ENCODE measurements at places on chromosomes 2 and 18.

DNA sequence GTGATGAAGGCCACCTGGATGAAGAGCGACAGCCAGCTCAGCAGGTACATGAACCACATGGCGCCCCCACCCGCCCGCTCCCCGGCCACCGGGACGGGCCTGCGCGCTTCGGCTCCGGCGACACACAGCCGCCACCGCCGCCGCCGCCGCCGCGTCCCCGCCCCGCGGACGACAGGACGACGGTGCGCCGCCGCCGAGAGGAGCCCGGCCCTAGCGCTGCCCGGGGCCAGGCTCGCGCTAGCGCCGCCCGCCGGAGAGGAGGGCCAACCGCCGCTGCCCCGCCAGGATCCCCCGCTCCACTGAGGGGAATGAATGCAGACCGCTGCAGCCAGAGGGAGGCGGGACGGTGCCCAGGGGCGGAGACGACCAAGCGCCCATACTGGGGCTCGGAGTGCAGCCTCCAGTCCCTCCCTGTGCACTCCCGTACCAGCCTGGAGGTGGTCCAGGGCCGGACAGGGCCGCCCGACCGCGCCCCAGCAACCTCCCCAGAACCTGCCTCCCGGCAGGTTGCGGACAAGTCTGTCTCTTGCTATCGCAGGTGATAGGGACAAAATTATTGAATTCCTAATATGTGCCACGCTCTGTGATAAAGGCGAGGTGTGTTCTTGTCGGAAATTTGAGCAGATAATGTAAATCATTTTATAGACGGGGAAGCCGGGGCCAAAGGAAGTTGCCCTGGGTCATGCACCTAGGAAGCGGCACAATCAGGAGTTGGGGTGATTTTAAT, at the start of gene TEX261:
TSS of gene TEX261 (minus strand) at position 175 of the 727 bp plus-strand sequence. CDS start at position 59, 116 bp downstream.
- DNase-seq: peak; percentile 93

DNA sequence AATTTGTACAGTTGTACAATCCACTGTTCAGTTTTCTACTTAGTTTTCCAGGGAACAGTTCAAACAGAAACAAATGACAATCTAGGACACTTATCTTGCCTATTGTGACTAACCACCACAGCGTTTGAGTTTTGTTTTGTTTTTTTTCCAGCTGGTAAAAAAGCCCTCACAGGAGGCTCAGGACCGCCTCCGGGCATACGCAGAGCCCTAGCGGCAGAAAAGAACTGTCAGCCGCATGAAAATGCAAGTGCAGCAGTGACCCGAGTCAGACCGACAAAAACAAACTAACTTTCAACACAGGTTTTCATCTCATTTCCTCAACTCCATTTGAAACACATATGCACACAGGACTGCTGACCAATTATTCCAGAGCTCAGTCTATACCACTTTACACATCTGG, 68.6 kb downstream of the STEAP3 start:
- no peak for DNase-seq

DNA sequence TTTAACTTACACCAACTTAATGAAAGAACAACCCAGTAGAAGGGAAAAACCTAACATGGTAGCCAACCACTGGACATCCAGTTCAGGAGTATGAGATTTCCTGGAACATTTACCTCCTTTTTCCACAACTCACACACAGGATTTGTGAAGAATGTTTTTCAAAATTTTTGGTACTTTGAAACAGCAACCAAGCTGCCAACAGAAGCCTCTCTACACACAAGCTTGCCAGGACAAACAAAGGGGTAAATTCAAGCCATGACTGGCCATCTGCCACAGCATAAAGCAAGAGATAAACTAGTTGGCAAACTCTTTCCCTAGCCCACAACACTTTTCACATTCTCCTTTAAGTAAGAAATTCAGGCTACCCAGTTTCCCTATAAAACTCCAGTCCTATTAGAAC, 21.4 kb downstream of the MGAT4A start:
- no peak for DNase-seq

DNA sequence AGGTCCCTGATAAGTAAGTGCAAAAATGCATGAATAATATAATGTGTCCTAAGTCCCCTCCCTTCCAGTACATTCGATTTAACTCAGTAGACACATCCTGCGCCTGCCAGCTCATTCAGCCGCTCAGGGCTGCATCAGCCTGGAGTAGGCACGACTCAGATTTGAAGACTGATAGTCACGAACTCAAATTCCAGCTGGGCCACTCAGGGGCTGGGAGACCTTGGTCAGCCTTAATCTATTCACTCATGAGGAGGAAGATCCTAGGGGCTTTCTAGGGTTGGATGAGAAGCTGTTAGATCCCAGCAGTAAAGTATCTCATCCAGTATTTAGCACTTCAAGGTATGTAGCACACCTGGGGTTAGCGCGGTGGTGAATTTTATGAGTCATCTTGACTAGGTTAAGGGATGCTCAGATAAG, 98.9 kb upstream of the ODC1 start:
- no peak for DNase-seq

DNA sequence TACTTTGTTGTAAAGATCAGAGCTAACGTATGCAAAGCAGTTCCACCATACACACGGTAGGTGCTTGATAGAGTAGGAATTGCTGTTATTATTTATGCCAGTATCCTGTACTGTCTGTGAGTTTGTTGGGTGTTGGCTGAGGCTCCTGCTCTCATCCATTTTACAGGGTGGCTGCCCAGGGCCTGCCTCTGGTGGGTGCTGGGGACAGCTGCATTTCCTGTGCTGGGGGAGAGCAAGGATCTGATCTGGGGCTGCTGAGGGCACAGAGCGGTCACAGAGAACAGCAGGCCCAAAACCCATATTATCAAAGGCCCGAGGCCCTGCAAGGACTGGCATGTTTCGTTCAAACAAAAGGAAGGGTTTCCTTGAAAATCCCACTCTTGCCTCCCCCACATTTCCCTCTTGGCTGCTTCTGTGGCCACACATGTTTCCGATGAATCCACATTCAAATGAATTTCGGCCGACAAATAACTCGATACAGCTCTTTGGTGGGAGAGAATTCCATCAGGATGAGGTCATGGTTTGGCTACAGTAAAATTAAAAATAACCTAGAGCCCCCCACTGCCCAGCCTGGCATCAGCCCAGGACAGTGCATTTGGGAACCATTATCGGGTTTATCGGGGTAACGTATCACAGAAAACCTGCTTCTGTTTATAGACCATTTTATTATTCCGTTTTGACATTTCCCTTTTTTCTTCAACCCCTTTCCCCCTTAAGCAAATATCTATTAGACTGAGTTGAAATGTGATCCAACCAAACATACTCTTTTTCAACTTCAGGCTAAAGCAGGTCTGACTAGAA, 143.4 kb downstream of the CYRIA start:
- DNase-seq: no peak

GRCh38 chr2:127220768-127221527, 849 bp upstream of the CYP27C1 start:
- DNase-seq: no peak

DNA sequence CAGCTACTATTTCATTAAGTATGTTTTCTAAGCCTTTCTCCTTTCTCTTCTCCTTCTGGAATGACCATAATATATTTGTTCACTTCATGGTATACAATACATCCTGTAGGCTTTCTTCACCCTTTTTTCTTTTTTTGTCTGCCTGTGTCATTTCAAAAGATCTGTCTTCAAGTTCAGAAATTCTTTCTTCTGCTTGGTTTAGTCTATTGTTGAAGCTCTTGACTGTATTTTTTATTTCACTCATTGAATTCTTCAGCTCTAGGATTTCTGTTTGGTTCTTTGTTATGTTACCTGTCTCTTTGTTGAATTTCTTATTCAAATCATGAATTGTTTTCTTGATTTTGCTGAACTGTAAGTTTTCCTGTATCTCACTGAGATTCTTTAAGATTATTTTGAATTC, 109.9 kb downstream of the TMEM131 start:
- DNase-seq: no peak

DNA sequence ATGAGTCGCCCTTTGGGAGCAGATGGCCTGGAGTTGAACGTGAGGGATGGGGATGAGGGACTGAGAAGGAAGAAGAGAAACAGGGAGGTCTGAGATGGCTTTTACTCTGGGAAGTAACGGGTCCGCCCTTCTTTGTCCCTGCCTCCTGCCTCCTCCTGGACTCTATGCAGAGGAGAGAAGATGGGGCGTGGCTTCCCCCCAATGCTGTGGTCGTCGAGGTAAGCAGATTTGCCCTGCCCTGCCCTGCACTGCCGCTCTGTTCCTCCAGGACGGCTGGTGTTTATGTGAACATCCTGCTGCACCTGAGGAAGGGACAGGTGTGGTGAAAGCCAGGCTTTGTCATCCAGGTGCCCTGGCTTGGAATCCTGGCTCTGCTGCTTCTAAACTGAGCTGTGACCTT, 13.5 kb upstream of the NTSR2 start:
- no peak for DNase-seq

GRCh38 chr2:135798762-135799161, 38.2 kb downstream of the LCT start:
- DNase-seq: no peak

DNA sequence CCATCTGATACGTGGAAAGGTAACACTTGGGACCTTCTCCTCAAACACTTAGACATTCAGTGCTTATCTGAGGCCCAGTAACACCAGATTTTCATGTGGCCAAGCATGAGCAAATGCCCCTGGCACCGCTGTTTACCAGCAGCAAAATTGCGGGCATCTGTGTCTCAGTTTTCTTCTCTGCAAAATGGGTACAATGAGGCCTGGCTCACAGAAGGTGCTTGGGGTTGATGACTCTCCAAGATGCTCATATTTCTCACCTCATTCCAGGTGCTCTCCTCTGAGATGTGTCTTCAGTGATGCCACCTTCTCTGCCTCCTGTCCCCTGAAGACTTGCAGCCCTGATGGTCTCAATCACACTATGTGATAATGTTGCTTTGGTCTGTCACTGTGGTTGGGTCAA, 321.7 kb downstream of the TSN start:
- DNase-seq: no peak

- no peak for DNase-seq
Observed at GRCh38 chr2:10243926-10244270, 58.8 kb upstream of the HPCAL1 start.

DNA sequence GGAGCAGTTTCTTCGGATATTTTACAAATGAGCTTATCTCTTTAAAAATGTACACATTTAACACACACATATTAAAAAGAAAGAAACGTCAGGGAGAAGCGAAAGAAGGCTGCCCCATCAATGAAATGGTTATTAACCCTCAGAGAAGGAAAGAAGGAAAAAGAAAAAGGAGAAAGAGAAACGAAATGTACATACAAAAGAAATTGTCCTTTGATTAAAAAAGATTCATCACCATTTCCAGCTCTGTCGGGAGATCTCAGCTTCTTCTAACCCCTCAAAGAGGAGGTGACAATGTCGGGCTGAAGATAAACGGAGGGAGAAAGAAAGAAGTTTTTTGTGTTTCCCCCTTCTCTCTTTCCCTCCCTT, 1.5 kb downstream of the IKZF2 start:
- no peak for DNase-seq

- peak; percentile 74 for DNase-seq
Observed at GRCh38 chr2:230668184-230668938, 44.3 kb upstream of the CAB39 start.

- no peak for DNase-seq
Observed at GRCh38 chr2:140905083-140905781, 1225.6 kb downstream of the LRP1B start.

- no peak for DNase-seq
Observed at GRCh38 chr2:120473522-120474271, 127.8 kb downstream of the INHBB start.

- peak; percentile 81 for DNase-seq
Observed at GRCh38 chr2:86783615-86784339, 6.9 kb downstream of the CD8A start.

GRCh38 chr2:57204364-57204763, 842.2 kb upstream of the VRK2 start:
- DNase-seq: no peak

DNA sequence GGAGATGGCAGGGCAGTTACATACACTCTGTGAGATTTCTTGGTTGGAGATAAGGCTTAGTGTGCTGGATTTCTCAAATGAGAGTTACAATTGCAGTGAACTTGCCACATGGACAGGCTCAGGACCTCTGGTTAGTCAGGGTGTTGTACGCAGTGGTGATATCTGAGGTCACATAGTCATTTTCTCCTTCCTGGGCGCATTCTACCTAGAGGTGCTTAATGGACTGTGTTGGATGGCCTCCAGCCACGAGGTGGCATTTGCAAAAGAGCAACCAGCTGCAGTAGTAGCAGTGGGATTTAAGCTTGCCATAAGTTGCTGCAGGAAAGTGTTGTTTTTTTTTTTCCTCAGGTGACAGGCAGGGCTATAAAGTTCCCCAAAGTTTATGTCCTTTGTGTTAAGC, 173.8 kb upstream of the TMEM200C start:
- no peak for DNase-seq

- no peak for DNase-seq
Observed at GRCh38 chr2:198307093-198307492, 502.7 kb downstream of the PLCL1 start.

GRCh38 chr2:225104971-225105370, 62.7 kb upstream of the DOCK10 start:
- no peak for DNase-seq

GRCh38 chr2:82075875-82076274, 1771.3 kb upstream of the LRRTM1 start:
- DNase-seq: no peak

- DNase-seq: no peak
Observed at GRCh38 chr2:157732596-157732995, 103.9 kb upstream of the ACVR1C start.

- DNase-seq: no peak
Observed at GRCh38 chr18:2178036-2178435, 393.3 kb downstream of the METTL4 start.

DNA sequence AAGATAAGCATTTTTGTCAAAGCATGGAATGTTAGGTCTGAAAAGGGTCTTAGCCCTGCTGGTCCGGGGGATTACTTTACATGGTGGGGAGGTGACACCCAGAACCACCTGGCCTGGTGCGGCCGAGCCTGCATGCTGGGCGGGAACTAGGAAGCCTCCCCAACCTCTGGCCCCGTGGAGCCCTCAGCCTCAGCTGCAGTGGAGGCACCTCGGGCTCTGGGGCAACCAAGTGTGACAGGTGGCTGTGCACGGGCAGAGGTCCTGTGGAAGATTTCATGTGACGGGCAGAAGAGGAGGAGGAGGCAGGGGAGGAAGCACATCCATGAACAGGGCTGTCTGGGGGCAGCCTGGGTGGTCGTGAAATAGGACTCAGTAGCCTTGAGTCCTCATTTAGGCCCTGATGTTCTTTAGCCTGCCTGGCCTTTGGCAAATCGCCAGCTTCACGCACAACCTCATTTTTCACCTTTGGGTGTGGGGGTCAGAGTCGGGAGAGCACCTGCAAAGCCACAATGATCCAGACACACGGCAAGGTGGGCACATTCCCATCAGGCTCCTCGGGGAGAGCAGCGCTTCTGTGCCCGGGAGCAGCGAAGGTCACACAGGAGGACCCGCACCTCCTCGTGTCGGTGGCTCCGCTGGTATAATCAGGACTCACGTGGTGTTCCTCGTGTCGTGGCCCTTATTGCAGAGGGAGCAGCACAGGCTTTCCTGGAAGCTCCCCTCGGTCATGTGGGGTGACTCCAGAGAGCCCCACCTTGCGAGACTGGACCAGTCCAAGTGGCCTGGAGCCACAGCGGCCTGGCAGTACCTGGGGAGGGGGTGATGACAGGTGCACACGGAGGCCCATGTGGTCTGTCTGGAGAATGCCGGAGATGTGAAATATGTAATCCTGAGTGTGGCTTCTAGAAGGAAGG, 13.9 kb downstream of the CNDP2 start:
- no peak for DNase-seq

All from GM10248 (cell line).